Amygdala (tissue), 56 donors: ENCODE measurements at places on chromosomes 1 and 21.

- no peak for DNase-seq
Measured at GRCh38 chr1:64459743-64460142, 10.2 kb upstream of the CACHD1 start.

DNA sequence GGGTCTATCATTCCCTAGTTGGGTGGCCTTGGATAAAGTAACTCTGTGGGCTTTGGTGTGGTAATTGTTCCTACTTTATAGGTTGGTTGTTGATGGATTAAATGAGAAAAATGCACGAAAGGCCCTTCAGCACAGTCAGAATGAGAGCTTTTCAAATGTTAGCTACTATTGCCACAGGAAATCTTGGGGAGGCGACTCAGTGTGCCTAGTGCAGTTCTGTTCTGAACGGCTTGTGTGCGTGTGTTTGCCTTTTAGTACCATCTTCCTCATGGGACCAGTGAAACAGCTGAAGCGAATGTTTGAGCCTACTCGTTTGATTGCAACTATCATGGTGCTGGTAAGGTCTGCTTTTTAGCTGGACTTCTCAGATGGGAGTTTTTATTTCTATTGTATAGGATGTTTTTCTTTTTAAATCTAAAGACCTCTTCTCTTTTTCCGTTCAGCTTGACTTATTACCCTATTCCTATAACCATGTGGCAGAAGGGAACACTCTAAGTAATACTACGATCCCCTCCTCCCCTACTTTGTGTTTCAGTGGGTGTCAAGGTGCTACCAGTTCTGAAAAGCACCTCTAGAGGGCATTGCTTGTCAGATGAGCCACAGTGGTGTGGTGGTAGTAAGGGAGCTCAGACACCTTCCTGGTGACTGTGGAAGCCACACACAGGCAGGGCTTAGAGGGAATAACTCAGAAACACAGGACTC lies 9.2 kb downstream of the SFT2D2 start:
- DNase-seq: no peak

DNA sequence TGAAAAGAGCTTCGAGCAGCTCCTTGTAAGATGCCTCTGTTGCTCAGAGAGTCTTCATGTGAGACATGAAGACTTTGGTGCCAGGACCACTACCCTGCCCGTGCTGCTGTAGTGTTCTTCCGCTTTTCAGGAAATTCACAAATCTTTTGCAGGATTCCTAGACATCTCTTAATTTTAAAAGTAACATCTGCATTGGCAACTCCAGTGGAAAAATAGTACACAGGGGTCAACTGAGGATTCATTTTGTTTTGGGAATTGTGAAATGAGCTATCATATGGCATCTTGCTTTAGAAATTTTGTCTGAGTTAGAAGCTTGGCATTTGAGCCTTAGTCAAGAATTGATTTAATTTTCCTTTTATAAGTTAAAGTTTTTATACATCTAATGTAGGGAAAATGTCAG lies 7.2 kb downstream of the PRDM2 start:
- no peak for DNase-seq

- no peak for DNase-seq
Measured at GRCh38 chr21:38140207-38140903, 116.4 kb upstream of the KCNJ15 start.

DNA sequence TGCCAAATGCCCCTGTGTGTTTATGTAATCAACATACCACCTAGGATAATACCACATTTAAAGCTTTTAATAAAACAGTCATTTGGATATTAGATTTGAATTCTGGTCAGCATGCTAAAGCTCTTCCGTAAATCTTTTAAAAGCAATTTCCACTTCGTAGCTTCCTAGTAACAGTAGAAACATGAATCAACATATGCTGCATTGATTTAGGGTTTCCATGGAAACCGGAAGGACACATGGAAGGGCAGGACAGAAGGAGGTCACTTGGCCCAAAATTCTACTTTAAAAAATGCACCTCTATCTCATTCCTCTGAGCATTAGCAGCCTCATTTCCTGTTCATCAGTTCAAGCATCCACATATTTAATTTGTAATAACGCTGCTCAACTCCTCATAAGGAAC lies 8.1 kb downstream of the RGS8 start:
- DNase-seq: no peak

- no peak for DNase-seq
Measured at GRCh38 chr1:82462366-82462765, 661.6 kb downstream of the ADGRL2 start.

GRCh38 chr1:247331172-247331524 lies 519 bp downstream of the ZNF496 start:
- DNase-seq: peak; percentile 57

GRCh38 chr1:78090472-78091133 lies 44.8 kb downstream of the GIPC2 start:
- no peak for DNase-seq

GRCh38 chr1:3992103-3992556 lies 92.1 kb upstream of the C1orf174 start:
- DNase-seq: no peak

DNA sequence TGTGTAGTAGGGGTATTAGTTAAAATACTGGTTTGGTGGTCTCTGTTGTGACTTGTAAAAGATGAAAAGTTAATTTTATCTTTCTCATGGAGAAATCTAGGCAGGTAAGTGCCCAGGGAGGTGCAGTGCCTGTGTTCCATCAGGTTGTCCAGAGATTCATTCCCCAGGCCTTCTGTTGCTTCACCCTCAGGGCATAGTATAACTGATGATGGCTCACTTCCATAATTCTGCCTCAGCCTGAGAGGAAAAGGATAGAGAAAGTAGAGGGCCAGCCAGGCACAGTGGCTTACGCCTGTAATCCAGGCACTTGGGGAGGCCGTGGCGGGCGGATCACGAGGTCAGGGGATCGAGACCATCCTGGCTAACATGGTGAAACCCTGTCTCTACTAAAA lies 153.9 kb downstream of the FMN2 start:
- no peak for DNase-seq

GRCh38 chr1:7912145-7912544 lies 28.5 kb downstream of the TNFRSF9 start:
- no peak for DNase-seq

DNA sequence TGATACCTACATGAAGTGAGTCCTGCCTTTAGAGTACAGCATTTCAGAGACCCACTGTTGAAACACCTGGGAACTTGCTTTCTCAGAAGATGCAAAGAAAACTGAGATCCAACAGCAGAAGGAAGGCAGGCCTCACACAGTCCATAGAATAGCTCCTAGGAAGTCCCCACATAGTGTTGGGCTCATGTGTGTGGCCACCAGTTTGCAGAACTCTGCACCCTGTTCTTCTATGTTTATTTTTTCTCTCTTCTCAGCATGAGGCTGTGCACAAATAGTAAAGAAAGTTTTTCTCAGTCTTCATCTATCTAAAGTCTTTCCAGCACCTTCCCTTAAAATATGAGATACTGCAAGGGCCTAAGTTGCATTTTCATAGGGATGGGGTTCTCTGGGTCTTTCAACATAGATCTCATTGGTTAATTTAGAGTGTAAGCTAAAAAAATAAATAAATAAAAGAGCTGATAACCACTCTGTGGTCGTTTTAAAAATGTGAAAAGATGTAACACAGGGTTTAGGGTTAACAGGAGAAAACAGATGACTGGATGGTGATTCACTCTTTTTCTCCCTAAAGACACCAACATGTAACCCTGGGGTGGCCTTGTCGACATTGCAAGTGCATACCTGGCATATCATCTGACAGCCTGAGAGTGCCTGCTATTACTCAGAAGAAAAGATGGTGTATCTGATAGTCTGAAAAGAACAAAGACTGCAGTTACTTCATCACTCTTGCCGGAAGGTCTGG lies 94.6 kb downstream of the ZC3H11B start:
- DNase-seq: no peak

DNA sequence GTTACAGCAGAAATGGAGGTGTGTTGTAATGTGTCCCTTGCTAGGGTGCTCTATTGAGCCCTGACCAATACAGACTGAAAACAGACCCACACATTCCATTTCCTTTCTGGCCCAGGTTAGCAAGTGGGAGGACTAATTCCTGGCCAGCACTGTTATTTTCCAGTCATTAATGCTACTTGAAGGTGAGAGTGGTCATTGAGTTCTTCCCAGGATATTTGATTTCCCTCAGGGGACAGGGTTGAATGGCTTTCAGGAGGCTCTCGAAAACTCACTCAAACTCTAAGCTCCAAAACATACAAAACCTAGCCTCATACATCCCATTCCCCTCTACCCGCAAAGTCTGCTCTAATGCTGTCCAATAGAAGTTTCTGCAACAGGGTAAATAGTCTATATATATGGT lies 6.2 kb downstream of the LRRC52 start:
- DNase-seq: no peak

DNA sequence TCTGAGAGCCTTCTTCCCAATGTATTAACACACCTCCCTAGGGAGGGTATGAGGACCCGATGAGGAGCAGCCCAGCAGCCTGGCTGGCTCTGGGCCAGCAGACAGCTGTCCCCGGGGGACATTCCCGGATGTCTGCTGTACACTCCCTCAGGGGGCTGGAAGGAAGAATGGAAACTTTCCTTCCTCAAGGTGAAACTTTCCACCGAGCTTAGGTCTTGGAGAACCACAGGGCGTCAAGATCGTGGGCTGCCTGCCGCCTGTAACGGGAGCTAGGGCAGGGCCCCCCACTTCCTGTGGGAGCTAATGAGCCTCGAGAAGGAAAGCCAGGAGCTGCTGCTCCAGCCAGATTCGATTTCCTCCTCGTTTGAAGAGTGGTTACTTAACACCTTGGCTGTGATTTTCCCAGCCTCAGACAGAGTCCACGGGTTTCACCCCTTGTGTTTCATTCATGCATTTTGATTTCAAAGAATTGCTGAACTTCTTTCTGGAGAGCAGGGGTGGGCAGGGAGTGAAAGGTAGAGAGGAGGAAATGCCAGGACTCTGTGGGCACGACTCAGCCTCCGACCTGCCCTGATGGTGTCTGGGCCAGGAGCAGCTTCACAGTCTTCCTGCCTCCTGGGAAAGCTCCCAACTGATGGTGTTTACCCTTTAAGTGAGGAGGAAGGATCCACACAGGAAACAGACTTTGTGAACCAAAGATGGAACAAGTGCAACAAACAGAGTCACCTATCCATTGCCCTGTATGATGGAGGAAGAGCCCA lies 29.7 kb downstream of the UBE2T start:
- DNase-seq: no peak

DNA sequence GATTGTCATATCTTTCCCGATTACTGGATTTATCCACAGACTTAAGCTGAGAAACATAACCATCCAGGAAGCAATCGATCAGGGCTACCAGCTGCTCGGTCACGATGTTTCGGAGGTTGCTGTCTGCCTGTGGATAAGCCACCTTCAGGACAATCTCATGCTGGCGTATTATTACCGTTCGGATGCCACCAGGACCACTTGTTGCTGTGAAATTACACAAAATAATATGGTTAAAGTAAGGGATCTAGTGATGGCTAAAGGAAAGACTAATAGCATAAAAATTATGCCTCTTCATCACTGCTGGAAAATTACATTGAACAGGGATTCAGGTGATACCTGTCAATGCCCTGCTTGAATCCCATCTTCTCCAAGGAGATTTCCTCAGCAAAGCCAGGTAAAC lies 30.8 kb upstream of the ACTA1 start:
- no peak for DNase-seq

DNA sequence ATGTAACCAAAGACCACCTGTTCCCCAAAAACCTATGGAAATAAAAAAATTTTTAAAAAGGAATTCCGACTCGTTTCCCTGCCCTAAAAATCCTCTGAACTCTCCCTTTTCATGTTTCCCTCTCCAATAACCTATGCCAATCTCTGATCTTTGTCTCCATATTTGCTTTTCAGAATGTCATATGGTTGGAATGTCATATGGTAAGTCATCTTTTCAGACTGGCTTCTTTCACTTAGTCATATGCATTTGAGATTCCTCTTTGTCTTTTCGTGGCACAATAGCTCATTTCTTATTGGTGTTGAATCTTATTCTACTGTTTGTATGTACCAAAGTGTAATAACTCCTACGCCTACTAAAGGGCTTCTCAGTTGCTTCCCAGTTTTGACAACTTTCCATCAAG lies 117.5 kb downstream of the BACH1 start:
- DNase-seq: no peak

DNA sequence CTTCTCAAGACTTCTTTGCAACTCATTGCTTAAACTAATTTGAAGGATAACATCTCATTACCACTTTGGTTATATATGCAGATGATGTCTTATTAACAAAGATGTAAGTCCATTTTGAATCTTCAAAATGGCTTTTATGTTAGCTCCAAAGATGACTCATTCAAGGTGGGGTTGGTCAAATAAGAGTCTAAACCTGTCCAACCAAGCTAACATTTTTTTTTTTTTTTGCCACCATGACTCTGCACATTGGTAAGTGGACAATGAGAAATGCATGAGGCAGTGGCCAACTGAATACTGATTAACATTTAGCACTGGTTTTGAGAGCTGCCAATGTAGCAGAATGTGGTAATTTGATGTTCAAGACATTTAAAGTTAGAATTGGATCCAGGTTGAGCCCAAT lies 278 bp upstream of the KRTAP27-1 start:
- no peak for DNase-seq

- peak; percentile 54 for DNase-seq
Measured at GRCh38 chr1:31669786-31670592, 25.3 kb upstream of the PEF1 start.

DNA sequence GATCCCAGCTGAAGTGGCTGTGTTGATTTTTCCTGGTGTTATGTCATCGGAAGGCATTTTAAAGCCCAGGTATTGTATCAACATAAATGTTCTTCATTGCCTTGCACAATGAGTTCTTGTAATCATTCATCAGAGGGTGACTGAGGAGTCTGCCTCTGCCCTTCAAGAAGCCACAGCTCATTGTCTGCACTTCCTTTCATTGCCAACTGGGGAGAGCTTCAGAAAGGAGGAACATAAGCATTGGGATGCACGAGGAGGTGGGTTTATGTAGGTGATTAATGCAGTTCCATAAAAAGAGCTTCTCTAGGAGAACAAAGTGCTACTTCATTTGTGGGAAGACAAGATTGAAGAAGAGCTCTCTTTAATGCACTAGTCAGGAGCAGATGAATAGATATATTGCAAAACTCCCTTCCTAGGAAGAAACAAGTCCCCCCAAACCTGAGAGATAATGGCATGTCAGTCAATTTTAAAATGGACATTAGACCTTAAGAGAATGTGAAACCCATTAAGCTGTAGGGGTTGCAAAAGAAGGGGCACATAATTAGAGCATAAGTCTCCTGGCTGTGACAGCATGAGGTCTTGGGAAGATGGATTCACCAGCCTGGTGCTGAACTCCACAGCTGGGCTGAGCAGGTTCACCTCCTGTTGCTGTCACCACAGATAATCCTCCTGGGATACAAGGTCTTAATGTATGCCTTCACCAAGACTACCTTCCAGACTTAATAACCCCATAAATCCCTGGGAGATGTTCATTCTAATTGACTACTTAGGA lies 124.6 kb downstream of the BACH1 start:
- no peak for DNase-seq

- DNase-seq: no peak
Measured at GRCh38 chr1:153679337-153680119, 1.0 kb downstream of the NPR1 start.

- DNase-seq: no peak
Measured at GRCh38 chr21:29256126-29256910, 42.4 kb upstream of the BACH1 start.

GRCh38 chr1:90924982-90925381 lies 96.9 kb downstream of the ZNF644 start:
- no peak for DNase-seq
